ENCODE measurements at places on chromosomes 4 and X. TPM values are rescaled to one million over a fixed set of nuclear protein-coding genes. Genes with fewer than 3 reads are reported as not detected.

Gene LNX1
- 12.3 TPM for total RNA-seq

- H3K4me1 ChIP-seq: no peaks in the 10 kb centered on the region
- no peaks in the 10 kb centered on the region for H3K36me3 ChIP-seq
- no peak overlapping the region for H3K4me3 ChIP-seq
- H3K27me3 ChIP-seq: no peaks in the 10 kb centered on the region
Measured at GRCh38 chrX:43939187-43939926, 33.8 kb downstream of the NDP start.

Gene USP17L27
- total RNA-seq: not detected

- no peaks in the 10 kb centered on the region for H3K27me3 ChIP-seq
- no peak overlapping the region for H3K4me3 ChIP-seq
- H3K27ac ChIP-seq: no peak overlapping the region
- DNase-seq: no peak
Measured at GRCh38 chr4:67604749-67605148, 46.2 kb downstream of the STAP1 start.

DNA sequence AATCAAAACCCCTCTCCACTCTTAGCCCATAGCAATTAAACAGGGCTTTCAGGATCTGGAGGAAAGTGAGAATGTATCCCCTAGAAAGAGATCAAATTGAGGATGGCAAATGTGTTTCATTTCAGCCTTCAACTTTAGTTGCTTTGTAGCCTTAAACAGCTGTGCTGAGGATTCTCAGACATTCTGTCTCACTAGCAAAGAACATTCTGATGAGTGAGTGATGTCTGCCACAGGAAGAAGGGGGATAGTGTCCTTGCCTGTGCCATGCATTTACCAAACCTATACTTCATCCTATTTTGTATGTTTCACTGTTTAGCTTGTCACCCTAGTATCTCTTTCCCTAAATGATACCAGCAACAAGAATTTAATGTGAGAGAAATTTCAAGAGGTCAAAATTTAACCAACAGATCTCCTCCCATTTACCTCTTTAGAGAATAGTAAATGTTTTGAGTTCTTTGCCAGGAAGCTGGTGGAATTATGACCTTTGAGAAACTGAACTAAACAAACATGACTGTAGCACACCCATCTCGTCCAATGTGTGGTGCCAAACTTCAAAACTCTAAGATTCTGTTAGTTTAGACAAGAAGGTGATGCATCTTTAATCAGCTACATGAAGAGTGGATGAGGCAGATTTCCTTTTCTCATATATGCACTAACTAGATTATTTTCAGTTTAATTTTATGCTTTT, 165.6 kb downstream of the PALLD start:
- no peaks in the 10 kb centered on the region for H3K36me3 ChIP-seq
- DNase-seq: no peak
- H3K4me1 ChIP-seq: peaks cover 22% of the 10 kb centered on the region
- H3K27ac ChIP-seq: no peak overlapping the region
- no peak overlapping the region for H3K4me3 ChIP-seq

- H3K4me3 ChIP-seq: no peak overlapping the region
- no peaks in the 10 kb centered on the region for H3K36me3 ChIP-seq
- no peaks in the 10 kb centered on the region for H3K4me1 ChIP-seq
- no peaks in the 10 kb centered on the region for H3K27me3 ChIP-seq
- no peak for DNase-seq
Measured at GRCh38 chrX:8083286-8083685, 87.8 kb downstream of the VCX2 start.

- no peak overlapping the region for H3K27ac ChIP-seq
- H3K4me1 ChIP-seq: no peaks in the 10 kb centered on the region
- H3K36me3 ChIP-seq: no peaks in the 10 kb centered on the region
- H3K27me3 ChIP-seq: no peaks in the 10 kb centered on the region
- no peak for DNase-seq
- H3K4me3 ChIP-seq: no peak overlapping the region
Measured at GRCh38 chrX:27565992-27566391, 24.2 kb upstream of the DCAF8L2 start.

Gene TCEAL9
- 5.8 TPM for total RNA-seq

DNA sequence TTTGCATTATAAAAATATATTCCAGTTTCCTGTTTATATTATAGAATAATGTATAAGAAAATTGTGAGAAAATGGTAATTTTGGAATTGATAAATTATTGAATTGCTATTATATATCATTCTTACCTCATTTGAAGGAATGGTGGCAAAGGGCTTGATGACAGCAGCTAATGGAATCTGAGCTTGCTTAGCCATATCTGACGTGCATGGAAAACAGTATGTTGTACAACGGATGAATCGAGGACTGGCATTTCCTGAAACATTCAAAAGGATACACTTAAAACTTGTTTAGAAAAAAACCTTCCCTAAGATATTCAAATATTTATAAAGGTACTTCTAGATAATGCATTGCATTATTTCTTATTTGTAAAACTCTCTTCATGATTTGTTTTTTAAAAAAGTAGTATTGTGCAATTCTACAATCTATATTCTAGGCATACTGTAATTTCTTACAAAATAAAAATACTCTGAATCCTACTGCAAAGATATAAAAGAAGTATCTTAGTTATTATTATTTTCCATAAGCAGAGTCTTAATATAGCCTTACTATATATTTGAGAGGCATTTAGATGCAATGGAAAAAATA, 38.3 kb downstream of the SEC24D start:
- H3K27me3 ChIP-seq: no peaks in the 10 kb centered on the region
- peaks cover 5% of the 10 kb centered on the region for H3K36me3 ChIP-seq
- H3K4me1 ChIP-seq: peaks cover 11% of the 10 kb centered on the region
- no peak overlapping the region for H3K4me3 ChIP-seq
- no peak for DNase-seq

Gene NPNT
- total RNA-seq: 6.4 TPM

- H3K27me3 ChIP-seq: peaks cover 40% of the 10 kb centered on the region
- no peak overlapping the region for H3K4me3 ChIP-seq
- H3K27ac ChIP-seq: no peak overlapping the region
- no peaks in the 10 kb centered on the region for H3K4me1 ChIP-seq
Measured at GRCh38 chr4:6193399-6193798, 7.0 kb downstream of the JAKMIP1 start.

Gene CTAG1B
- not detected for total RNA-seq

DNA sequence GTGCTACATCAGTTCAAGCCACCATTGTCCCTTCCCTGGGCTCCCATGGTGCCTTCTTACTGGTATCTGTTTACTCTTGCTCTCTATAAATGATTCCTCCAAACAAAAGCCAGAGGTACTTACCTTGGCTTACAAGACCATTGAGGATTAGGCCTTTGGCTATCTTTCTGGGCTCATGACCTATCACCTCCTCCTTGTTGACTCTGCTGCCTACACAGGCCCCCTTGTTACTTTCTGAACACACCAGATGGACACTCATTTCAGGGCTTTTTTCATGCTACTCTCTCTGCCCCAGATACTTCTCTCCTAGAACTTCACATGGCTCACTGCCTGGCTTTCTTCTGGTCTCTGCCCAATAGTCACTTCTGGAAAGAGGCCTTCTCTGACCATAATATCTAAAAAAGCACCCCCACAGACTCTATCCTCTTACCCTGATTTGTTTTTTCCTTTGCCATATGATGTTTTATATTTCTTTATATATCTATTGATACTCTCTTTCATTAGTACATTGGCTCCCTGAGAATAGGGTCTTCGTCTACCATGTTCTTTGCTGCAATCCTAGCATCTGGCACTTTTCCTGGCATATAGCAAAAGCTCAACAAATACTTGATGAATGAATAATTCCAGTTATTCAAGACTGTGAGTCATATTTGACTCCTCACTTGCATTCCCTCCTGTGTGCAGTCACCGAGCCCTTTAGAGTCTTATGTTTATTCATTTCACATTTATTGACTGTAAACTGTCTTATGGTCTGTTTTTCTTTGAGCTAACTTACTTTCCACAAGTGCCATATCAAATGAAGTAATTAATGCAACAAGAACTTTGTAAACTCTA, 27.1 kb upstream of the TAPT1 start:
- DNase-seq: no peak
- no peaks in the 10 kb centered on the region for H3K36me3 ChIP-seq
- no peaks in the 10 kb centered on the region for H3K4me1 ChIP-seq
- no peak overlapping the region for H3K4me3 ChIP-seq
- no peak overlapping the region for H3K27ac ChIP-seq

All from gastrocnemius medialis (tissue), 4 donors.